ENCODE measurements at places on chromosomes 3 and 15.
A peak's percentile ranks its signal among the peaks of the same experiment; 100 is the strongest.

DNA sequence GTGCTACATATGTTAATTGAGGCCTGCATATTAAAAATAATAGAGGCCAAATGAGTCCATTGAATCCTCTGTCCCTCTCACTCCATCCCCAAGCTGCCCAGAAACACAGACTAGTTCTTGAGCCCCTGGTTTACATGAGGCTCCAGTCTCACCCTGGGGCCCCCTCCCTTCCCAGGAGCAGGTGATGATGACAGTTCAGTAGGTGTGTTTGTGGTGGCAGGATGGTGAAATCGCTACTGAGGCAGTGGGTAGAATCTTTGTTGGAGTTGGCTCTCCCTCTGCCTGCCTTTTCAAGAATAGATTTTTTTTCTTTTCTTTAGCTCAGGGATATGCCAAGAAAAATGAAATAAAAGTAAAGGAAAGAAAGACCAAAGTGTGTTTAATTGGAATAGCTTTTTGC, 288.7 kb downstream of the EPHB1 start:
- DNase-seq: no peak

DNA sequence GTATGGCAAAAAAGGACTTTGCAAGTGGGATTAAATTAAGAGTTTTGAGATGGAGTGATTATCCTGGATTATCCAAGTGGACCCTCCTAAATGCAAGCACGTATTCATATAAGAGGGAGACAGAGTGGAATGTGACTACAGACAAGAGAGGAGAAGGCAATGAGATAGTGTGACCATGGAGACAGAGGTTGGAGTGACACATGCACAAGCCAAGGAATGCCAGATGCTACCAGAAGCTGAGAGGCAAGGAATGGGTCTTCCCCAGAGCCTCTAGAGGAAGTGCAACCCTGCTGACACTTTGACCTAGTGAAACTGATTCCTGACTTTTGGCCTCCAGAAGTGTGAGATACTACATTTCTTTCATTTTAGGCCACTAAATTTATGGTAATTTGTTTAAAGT, 117.2 kb downstream of the UACA start:
- DNase-seq: no peak

DNA sequence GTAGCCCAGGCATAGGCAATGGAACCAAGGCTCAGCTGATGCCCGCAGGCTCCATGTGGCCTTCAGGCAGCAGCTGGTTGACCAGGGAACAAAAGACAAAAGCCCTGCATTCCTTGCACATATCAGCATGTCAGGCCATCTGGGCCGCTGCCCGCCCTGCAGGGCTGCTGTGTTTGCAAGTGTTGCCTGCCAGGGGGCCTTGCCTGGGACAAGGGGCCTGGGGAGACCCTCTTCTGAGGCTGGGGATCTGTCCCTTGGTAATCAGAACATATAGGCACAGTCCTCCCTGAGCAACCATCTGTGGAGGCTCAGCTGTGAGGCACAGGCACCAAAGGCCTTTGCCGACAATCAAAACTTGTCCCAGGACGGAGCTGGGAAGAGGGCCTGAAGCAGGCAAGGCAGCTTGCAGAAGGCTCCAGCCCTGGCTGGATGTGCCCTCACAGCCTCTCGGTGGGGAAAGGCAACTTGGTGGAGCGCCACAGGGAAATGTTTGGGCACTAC, 138.2 kb downstream of the TPRA1 start:
- DNase-seq: no peak

DNA sequence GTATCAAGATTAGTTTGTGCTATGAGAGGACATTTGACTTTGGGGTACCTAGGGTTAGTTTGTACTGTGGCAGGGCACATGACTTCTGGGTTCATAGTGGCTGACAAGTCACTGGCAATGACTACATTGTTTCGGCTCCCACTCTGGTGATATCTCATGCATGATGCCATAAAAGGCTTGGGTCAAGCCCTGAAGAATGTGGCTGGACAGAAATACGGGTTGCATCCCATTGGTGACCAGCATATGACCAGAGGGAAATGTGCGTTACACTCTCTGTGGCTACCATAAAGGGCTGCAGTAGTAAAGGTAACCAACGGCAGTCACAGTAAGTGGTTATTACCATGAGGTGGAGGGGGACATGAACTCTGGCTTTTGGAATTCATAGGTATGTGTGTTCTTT, 18.4 kb downstream of the THOC7 start:
- no peak for DNase-seq

- DNase-seq: peak; percentile 12
Observed at GRCh38 chr3:125594581-125595011, 701 bp downstream of the OSBPL11 start.

DNA sequence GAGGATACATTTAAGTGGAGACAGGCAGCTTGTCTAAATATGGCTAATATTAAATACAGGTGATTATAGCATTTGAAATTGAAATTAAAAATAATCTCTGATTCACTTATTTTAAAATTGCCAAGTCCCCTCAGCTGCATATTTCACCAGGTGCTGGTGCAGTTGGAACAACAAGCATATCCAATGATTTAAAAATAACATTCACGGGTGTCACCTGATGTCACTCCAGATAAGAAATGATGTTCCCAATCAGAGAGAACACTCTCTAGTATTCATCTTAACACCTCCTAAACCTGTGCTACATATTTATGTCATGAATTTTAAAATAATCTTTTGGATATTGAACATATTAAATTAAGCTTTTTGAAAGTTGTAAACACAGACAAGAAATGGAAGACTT, 249.9 kb downstream of the CADM2 start:
- DNase-seq: no peak

DNA sequence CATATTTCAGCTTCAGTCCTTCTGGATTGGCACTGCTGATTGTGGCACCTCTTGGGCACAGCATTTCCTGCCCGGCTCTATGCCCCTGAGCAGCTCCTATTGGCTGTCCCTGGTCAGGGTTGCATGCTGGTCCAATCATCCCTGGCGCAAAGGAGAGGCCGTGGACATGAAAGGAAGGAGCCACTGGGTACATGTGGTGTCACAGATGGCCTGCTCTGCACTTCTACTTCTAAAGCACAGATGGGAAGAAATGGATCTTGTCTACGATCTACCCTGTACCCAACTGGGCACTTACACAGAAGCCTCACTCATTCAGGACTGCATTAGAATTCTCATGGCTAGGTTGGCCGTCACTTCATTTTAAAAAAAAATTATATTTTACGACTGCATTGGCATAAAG, 232.5 kb downstream of the SHQ1 start:
- DNase-seq: no peak

GRCh38 chr15:32901192-32901591, 183.4 kb downstream of the GREM1 start:
- DNase-seq: no peak

GRCh38 chr15:101490922-101491733, 1.6 kb upstream of the PCSK6 start:
- DNase-seq: no peak

GRCh38 chr3:113212150-113212843, 940 bp downstream of the BOC start:
- no peak for DNase-seq

DNA sequence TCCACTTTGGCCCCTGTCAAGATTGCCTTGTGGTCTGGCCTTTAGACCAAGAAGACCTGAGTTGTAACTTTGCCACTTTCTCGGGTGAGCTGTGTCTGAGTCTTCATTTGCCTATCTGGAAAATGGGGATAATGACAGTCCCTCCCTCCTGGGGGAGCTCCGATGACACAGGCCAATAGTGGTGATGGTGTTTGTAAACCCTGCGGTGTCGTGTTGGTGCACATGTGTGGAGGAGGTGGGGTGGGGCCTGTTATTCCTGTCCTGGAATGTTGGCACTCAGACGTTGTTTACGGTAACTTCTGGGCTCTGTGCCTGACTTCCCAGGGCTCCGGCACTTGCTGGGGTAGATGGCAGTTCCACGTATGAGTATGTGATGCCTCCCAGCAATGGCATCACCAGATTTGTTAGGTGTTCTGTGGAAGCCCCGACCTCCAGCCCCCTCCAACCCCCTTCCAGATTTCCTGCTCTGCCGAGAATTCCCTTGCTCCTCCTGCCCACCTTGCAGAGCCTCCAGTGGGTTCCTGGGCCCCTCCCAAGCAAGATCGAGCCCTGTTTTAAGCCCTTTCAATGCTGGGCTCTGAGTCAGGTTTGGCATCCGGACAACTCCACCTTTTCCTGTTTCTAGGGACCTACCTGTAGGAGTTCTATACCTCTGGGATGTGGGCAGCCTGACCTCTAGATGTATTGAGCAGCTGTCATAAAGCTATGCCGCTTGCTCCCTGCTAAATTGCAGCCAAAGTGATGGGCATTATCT, 31.4 kb downstream of the HRH1 start:
- DNase-seq: no peak

- DNase-seq: no peak
Observed at GRCh38 chr15:38176155-38176554, 76.5 kb upstream of the SPRED1 start.

DNA sequence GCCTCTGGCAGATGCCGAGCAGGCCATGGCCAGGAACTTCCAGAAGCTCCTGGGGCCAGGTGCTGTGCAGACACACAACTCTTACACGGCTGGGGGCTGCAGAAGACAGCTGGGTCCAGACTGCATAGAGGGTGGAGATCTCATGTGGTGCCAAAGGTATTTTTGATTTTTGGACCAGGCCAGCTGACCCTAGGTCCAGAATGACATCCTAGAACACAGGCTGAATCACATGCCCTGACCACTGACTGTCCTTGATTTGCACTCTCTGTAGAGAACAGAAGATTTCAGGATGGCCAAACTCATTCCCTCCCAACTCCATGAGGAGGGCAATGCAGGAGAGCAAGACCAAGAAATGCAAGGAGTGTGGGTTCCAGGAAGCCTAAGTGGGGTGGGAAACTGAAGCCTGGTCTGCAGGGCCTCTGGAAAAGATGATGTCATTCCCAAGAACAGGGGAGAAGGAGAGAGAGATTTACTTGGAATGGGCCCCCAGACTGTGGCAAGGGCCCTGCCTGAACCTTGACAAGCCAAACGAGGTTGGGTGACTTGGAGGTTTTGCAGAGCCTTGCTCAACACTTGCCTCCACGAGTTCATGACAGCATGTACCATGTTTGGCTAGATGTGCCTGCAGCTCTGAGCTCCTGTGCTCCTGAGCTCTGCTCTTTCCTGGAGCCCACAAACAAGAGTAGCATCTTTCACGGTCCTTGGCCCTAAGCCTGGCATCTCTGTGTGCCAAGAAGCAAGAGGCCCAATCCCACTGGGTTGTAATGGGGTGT, 38.5 kb upstream of the CTSH start:
- no peak for DNase-seq

- DNase-seq: no peak
Observed at GRCh38 chr15:67110958-67111864, 45.8 kb downstream of the SMAD3 start.

- no peak for DNase-seq
Observed at GRCh38 chr3:38549486-38549885, 53.3 kb downstream of the EXOG start.

DNA sequence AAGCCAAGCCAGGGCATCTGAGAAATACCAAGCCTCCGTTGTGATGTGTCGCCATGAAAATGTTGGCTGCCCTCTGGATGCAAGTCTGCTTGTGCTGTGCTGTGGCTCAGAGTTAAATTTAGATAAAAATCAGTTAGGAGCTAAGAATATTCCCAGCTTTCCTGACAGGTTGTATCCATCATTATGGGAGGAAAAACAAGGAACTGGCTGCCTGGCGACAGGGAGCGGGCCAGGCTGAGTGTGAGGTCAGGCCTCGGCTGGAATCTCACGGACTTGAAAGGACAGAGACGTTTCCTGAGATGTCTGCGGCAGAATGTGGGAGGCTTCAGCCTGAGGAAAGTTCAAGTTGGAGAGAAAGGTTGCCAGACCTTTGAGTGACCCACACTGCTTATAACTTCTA, 213.8 kb downstream of the THSD4 start:
- no peak for DNase-seq

- DNase-seq: no peak
Observed at GRCh38 chr3:20878691-20879090, 692.7 kb upstream of the SGO1 start.

- no peak for DNase-seq
Observed at GRCh38 chr3:129084501-129084900, 23.9 kb downstream of the GP9 start.

GRCh38 chr3:101414121-101414520, 93.7 kb upstream of the IMPG2 start:
- DNase-seq: no peak

DNA sequence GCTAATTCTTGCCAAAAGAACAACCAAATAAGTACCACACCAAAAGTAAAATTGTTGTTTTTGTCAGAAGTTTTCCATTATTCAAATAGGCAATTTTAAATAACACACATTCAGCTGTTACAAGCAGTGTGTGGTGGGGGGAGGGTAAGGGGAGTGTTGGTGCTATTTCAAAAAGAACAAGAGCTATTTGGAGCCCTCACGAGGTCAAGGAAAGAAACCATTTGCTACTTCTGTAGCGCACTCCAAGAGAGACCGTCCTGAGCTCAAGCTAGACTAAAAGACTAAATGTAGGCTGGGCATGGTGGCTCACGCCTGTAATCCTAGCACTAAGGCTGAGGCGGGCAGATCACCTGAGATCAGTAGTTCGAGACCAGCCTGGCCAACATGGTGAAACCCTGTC, 21.2 kb upstream of the IGF2BP2 start:
- no peak for DNase-seq

GRCh38 chr3:110965976-110966375, 105.6 kb upstream of the NECTIN3 start:
- DNase-seq: no peak

DNA sequence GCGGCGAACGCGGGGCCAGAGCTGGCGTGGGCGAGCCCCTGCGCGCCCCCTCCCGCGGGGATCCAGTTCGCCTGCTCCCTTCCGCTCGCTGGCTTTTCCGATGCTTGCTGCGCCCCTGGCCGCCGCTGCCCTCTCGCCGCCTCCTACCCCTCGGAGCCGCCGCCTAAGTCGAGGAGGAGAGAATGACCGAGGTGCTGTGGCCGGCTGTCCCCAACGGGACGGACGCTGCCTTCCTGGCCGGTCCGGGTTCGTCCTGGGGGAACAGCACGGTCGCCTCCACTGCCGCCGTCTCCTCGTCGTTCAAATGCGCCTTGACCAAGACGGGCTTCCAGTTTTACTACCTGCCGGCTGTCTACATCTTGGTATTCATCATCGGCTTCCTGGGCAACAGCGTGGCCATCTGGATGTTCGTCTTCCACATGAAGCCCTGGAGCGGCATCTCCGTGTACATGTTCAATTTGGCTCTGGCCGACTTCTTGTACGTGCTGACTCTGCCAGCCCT, 721 bp downstream of the P2RY1 start:
- peak; percentile 26 for DNase-seq

- no peak for DNase-seq
Observed at GRCh38 chr15:31346367-31347066, 19.9 kb downstream of the KLF13 start.

- DNase-seq: no peak
Observed at GRCh38 chr3:71307991-71308697, 275.4 kb downstream of the FOXP1 start.
